NCI-H1694 treated with DMSO at 0.1 percent for 48 hours (cell line): ENCODE measurements at places on chromosomes 6 and 20.

DNA sequence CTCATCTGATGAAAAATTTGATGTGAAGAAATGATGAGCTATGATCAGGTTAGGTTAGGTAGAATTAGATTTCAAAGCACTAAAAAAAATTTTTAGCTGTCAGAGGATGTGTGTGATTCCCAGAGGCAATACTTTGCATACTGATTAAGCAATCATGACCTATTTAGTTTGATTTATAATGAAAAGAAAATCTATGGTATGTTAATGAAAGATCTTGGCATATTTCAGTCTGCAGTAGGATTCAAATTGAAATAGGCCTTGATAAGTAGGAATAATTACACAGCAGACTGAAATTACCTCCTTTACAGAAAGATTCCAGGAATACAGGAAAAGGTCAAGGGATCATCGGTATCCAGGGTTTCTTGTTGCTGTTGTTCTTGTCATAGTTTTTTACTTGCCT is 69.3 kb downstream of the HDDC2 start:
- DNase-seq, result no peak

DNA sequence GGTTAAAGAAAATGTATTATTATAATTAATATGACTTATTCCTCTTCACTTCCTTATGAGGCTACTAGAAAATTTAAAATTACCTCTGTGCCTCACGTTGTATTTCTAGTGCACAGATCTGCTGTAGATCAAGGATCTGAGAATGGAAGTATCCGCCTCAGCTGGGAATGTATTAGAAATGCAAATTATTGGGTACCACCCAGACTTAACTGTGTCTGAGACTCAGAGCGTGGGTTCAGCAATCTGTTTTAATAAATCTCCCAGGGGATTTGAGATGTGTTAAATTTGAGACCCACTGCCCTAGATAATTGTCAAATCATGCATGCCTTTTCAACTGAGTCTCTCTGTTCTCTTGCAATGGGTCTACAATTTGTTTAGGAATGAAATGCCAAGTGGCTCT is 658.0 kb upstream of the NOX3 start:
- no peak for DNase-seq

GRCh38 chr6:109342506-109342905 is 39.8 kb downstream of the CD164 start:
- no peak for DNase-seq

DNA sequence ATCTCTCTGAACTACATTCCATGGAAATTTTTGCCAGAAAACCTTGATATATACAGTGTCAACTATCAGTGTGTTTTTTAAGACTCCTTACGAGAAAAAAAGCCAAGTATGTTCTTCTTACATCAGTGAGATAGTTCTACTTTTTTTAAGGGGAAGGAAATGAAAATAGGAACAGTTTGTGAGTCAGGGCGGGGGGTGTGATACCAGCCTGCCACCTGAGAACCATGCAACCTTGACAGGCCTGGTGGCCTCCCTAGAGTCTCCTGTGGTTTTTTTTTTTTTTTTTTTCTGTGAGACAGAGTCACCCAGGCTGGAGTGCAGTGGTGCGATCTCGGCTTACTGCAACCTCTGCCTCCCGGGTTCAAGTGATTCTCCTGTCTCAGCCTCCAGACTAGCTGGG is 96.3 kb upstream of the GCM1 start:
- DNase-seq, result no peak

DNA sequence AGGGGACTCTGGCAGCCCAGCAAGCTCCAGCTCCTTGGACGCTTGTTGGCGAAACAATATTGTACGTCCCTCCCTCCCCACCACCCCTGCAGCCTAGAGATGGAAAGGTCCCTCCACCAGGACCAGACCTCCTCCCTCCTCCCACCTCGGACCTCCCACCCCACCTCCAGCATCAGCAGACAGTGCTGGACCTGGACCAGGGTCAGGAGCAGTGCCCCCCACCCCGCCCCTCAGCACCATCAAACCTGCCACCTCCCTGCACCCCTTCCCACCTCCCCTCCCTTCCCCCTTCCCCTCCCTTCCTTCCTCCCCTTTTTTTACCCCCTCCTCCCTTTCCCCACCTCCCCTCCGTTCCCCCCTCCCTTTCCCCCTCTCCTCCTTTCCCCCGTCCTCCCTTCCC is 98.4 kb downstream of the TAF4 start:
- DNase-seq, result no peak

GRCh38 chr6:30847971-30848436 is 36.3 kb upstream of the DDR1 start:
- DNase-seq, result no peak

DNA sequence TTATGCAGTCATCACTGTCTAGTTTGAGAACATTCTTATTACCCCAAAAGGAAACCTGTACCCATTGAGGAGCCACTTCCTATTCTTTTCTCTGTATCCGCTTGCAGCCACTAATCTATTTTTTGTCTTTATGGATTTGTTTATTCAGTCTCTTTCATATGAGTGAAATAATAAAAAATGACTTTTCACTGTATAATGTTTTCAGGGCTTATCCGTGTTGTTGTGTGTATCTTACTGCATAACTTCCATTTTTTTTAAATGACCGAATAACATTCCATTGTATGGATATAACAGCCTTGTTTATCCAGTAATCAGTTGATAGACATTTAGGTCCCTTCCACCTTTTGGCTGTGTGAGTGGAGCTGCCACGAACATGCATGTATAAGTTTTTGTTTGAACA is 86.6 kb downstream of the ZFAND3 start:
- DNase-seq, result no peak

DNA sequence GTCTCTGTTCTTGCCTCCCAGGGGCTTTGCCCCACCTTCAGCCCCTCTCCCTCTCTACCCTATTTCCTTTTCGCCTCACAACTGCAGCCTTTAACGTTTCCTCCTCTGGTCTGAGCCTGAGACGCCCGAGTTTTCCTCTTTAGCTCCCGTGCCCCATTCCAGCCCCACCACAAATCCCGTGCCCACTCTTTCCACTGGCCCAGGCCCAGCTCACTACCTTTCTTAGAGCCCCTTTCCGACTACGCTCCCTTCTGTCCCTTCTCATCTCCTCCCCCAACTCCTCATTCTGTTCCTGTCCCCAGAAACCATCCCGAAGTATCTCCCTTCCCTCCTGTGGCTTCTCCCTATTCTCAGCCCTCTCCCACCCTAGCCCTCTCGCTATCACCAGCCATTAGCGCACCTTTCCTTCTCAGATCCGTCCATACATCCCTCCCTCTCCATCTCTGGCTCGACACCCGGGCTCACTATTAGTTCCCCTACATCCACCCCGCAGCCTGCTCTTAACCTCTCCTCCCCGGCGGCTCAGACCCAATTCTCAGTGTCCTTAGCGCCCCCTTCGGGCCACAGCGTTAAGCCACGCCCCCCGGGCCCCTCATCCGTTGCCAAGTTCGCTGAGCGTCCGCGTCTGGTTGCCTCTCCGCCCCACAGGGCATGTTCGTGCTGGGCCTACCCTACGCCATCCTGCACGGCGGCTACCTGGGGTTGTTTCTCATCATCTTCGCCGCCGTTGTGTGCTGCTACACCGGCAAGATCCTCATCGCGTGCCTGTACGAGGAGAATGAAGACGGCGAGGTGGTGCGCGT is 2.7 kb downstream of the SLC32A1 start:
- no peak for DNase-seq

DNA sequence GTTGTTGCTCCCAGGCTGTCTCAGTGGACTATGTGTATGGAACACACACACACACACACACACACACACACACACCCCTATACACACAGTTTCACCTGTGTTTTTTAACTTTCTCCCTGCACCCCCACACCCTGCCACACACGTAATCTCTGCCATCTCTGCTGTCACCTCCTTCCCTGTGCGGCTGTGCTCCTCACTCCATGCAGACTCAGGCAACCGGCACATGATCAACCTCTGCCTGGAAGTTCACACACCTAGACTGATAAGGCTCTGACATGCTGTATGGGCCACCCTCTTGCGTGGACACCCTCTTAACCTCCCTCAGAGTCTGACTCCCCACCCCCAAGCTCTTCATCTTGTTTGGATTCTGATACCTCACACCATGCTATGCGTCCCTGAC is 152.3 kb upstream of the THEMIS start:
- DNase-seq, result no peak

- DNase-seq, result no peak
These were observed 661.7 kb downstream of the KIF16B start for GRCh38 chr20:15911581-15911980.

- no peak for DNase-seq
These were observed 100.1 kb downstream of the SLC23A2 start for GRCh38 chr20:4901031-4901818.

DNA sequence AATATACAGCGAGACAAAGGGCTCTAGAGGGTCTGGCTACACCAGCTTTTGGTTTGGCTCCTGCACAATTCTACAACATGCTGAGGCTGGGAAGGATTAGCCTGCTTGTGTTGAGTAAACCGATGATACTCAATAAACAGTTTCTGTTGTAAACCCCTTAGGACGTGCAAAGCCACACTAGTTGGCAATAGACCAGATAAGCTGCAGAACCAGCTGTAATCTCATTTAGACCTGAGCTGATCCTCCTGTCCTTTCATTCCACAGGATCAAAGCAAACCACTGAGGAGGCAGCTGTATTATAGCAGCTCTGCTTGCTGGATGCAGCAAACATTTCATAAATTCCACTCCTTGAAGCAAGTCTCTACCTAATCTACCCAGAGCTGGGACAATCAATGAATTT is 79.7 kb downstream of the MMS22L start:
- peak; percentile 9 for DNase-seq

DNA sequence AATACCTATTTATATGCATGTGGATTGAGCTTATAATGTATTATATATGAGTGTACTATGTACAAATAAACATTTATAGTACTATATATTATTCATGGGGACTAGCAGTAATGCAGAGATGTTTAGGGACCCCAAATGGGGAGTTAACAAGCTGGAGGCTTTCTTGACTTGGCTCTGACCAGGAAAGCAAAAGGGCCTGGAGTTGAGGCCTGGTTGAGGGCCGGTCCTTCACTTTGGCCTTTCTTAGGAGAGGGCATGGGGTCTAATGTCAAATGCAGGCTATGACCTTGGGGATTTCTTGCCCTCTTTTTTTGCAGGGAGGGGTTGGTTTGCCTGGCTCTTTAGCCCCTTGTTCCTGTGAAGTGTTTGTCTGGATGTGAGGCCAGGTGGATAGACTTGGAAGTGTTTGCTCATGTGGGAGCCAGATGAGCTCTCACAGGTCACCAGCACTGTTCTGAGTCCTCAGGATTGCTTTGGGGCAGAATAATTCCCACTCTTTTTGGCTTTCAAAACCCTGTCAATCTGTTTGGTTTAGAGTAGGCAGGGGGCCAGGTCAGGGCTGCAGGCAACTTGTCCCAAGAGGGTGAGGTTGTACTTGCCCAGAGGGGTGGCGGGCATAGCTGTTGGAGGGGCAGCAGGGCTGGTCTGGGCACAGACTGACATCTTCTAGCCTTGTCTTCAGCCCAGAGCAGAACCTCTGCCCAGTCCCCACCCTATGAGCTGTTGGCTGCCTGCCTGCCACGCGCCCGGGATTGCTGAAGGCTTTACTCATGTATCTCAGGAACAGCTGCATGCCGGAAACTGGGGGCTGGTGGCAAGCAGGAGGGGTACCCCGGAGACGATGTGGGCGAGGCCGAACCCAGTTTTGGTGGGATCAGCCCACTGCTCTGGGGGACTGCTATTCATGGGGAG is 14.6 kb downstream of the TJAP1 start:
- peak; percentile 24 for DNase-seq

DNA sequence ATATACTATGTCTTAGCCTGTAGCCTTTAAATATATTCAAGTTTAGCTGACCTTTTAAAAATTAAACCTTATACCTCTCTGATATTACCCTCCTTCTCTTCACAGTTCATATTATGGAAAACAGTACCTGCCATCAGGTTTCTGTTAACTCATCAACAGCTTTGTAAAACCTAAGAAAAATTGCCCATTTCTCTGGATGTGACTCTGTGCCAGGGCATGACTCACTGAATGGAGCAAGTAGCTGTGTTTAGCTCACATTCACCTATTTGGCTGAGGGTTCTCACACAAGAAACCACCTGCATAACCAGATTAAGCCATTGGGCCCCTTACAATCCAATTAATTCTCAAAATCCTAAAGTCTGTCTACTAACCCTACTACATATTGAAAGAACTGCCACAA is 678.8 kb upstream of the MARCKS start:
- DNase-seq, result no peak

DNA sequence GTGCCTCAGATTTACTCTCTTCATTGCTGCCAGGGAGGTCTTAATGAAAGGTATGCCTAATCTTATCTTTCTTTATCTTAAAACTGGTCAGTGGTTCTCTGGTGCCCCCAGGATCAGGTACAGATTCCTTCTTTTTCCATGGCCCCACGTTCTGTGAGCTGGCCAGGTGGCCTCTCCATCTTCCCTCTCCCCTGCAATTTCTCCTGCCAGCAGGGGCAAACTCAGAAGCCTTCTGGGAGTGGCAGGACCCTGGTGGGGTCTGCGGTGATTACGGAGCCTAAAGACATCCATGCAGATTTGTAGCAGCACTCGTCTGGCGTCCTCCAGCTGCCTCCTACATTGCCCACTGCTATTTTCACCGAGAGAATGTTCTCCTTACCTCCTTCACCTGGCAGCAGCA is 95.8 kb downstream of the CCDC170 start:
- DNase-seq, result no peak

DNA sequence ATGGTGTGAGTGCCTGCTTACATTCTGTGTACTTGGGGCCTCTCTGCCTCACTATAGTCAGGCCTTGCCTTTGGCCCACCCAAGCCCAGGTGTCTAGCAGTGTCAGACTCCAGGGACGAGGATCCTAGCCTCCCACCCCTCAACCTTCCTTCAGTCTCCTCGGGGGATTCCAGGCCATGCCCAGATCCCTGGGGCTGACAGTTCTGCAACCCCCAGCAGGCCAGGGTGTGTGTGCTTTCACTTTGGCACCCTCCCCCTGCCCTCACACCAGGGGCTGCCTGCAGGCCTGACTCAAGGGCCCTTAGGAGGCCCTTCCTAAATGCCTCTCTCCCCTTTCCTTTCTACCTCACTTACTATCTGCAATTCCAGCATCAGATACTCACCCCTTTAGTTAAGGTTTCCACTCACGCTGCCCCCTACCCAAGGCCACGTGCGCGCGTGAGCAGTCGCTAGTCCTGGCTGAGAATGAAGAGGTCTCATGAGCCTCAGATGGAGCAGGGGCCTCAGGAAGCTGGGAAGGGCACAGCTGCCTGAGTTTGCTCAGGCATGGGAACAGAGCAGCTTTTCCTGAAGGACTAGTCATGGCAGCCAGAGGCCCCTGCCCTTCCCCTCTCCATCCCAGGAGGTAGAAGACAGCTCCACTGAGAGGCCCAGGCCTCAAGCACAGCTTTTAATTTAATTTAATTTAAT is 859 bp upstream of the CLPS start:
- DNase-seq, result no peak

DNA sequence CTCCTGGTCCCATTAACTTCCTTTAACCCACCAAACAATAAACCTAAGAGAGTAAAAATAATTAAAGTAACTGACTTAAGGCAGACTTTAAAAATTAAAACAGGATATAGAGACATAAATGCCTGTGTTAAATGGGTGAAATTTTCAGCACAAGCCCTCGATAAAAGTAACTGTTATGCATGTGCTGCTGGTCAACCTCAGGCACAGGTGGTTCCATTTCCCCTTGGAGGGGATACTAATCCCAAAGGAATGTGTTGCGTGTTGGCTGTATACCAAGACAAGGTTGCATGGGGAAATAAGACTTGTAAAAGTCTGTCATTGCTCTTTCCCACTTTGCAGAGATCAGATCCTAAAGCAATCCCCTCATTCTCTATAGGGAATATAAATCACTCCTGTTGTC is 25.8 kb downstream of the HLA-A start:
- no peak for DNase-seq
